ENCODE measurements at places on chromosomes 16 and 17.

DNA sequence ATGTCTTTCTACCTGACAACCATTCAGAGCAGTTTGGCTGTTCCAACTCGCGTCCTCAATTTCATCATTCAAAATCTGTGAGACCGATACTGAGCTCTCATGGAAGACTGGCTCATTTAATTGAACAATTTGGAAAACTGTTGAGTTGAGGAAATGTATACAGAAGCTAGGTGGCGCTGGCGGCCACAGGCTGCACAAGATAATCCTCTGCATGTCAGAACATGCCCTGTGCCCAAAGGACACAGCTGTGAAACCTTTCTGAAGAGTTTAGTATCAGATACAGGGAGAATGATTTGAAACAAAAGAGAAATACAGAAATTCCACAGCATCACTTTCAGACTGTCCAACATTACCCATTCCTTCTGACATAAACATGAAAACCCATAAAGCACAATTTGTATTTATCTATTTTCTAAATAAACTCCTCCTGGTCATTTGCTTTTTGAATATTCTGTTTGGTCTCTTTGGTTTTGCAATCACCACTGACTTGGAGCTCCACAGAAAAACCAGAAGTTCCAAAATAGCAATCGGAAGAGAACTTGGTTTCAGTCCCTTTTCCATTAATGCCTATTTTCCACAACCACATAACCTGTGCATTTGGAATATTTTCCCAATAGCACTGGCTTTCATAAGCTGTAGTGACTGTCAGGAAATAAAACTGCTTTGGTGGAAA, 192.8 kb downstream of the MAP2K6 start:
- peak; percentile 40 for DNase-seq

- DNase-seq, result no peak
Observed at GRCh38 chr17:50677851-50678375, 29.8 kb downstream of the ANKRD40 start.

DNA sequence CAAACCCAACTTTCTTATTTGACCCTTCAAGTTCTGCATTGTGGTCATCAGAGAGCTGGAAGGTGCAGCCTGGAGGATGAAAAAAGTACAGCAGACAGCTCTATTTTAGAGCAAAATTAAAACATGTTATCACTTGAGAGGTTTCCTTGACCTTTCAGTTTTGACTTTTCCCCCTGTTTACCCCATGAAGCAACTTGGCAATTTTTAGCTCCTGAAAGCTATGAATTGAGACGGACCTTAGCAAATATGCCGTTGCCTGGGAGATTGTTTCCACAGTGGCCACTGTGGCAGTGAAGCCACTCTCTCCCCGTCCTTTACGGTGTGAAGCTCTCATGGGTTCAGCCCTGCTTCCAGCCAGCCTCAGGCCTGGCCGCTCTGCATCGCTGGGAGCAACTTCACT, 398.6 kb downstream of the CPPED1 start:
- no peak for DNase-seq

DNA sequence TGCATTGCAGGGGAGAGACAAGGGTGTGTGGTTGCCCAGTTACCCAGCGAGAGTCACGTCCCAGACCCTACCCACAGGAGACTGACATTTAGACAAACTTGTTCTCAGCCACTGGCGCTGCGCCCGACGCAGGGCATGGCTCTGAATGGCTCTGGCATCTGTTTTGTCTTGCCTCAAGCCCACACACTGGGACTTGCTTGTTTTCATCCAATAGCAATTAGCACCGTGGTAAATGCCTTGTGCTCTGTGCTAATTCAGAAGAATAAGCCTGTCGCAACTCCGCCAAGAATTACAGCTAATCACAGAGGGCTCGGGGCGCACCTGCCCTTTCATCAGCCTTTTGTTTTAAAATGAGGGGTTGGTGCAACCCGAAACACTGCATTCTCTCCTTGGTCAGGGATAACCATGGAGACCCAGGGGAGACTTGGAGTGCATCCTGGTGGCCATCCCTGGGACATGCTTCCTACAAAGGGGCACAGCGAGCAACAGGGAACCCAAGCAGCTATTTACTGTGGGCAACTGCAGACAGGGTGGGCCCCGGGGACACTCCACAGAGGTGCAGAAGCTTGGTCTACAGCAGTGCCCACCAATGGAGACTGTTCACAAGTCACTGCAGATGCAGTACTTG, 220.6 kb upstream of the ZFHX3 start:
- DNase-seq, result no peak

GRCh38 chr17:52027620-52028295, 130.8 kb downstream of the CA10 start:
- DNase-seq, result no peak

- DNase-seq, result no peak
Observed at GRCh38 chr16:19073344-19073743, 5.9 kb downstream of the COQ7 start.

DNA sequence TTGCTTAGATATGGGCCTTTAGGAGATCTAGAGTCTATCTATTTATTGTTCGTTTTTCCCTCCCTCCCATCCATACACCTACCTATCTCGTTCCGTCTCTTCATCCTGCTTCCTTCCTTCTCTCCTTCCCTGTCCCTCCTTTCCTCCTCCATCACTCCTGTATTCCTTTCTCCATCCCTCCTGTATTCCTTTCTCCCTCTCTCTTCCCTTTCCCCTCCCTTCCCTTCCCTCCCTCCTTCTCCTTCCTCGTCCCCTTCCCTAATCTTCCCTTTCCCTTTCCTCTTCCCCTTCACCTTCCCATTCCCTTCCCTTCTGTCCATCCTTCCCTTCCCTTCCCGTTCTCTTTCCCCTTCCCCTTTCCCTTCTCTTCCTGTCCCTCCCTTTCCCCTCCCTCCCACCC, 10.6 kb downstream of the GP2 start:
- DNase-seq, result no peak

- no peak for DNase-seq
Observed at GRCh38 chr17:66227212-66228045, 1.8 kb downstream of the APOH start.

GRCh38 chr17:81125573-81126081, 39.7 kb upstream of the PVALEF start:
- no peak for DNase-seq

DNA sequence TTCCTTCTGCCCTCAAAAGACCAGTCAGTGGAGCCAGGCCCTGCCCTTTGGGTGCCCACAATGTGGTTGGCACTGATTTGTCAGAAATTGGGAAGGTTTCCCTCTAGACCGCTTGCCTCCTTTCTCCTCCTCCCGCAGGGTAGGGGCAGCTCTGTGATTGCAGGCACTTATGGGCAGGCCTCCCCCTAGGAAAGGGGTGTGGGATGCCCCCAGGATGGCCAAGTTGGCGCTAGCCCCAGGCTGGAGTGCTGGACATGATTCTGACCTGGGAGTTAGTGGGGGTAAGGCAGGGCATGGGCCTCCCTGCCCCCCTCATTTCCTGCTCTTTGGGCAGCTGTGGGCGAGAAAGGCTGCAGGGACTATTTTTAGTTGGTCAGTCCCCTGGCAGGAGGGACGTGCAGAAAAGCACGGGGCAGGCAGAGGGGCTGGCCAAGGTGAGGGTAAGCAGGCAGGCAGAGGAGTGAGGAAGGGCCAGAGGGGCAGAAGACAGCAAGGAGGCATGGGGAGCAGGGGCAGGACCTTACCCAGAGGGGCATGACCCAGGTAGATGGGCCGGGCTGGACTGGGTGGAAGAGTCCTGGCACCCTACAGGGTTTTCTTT, 3.3 kb downstream of the RARA start:
- peak; percentile 21 for DNase-seq

DNA sequence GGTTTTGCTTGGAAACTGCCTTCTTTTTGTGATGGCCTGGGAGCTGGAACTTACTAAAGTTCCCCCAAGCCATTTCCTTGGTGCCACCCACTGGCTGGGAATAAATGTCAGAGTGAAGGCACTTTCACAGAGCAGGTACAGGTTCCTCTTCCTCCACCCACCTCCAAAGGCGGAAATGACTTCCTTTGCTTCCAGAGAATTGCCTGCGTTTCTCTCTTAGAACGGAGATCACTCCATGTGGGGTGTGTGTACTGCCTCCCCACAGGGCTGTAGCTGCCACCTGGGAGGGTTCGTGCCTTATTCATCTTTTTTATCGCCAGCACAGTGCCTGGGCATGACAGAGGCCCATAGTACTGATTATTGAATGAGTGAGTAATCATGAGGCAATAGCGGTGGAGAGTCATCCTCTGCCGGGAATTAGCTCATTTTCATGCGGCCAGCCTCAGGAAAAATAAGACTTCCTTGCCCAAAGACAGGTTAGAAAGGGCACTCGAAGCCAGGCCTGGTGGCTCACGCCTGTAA, 32.2 kb upstream of the HAS3 start:
- no peak for DNase-seq

GRCh38 chr17:19410875-19411620, at the start of gene RNF112:
Gene RNF112 (plus strand): TSS chr17:19411232. CDS start chr17:19411409, 177 bp downstream.
- no peak for DNase-seq

DNA sequence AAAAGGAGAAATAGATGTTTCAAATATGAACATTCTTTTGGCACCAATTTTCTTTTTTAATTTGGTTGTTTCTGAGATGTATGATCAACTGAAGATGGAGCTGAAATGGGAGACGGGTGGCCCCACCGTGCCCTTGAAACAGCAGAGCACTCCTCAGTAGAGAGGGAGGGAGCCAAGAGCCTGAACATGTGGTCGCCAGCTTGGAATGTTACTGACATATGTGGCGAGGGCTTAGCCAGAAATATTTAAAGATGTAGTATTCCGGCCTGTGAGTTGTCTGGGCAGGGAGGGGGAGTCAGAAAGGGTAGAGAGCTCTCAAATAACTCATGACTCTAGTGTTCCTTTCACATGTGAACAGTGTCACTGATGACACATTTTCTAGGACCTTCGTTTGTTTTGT, 13.3 kb upstream of the MRC2 start:
- DNase-seq, result no peak

DNA sequence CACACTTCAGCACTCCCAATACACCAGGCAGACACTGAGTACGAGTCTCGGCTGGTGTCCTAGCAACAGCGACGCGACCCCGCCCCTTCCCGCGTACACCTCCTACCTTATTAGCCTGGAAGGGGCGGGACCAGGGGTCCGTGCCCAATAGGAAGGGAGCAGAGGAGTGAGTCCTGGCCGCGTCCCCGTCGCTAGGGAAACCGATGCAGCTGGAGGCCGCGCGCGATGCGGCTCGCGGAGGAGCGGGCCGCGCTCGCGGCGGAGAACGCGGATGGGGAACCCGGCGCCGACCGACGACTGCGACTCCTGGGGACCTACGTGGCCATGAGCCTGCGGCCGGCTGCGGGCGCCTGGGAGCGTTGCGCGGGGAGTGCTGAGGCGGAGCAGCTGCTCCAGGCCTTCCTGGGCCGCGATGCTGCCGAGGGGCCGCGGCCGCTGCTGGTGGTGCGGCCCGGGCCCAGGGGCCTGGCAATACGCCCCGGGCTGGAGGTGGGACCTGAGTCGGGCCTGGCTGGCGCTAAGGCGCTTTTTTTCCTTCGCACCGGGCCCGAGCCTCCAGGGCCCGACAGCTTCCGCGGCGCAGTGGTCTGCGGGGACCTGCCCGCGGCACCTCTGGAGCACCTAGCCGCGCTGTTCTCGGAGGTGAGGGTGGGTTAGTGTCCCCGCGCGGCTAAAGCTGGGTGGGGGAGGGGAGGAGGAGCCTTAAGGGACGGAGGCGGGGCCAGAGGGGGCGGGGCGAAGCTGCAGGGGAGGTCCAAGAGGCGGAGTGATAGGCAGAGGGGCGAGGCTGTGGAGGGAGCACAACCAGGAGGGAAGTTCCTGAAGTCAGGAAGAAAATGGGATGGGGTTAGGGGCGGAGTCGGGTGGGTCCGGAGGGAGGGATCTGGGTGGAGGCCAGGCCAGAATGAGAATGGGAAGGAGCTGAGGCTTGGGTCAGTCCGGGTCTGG, at the start of gene DNAH9:
Gene DNAH9 (plus strand): TSS at position 197 of the 948 bp plus-strand sequence. CDS start 29 bp downstream, at position 226.
- DNase-seq, result peak; percentile 94

DNA sequence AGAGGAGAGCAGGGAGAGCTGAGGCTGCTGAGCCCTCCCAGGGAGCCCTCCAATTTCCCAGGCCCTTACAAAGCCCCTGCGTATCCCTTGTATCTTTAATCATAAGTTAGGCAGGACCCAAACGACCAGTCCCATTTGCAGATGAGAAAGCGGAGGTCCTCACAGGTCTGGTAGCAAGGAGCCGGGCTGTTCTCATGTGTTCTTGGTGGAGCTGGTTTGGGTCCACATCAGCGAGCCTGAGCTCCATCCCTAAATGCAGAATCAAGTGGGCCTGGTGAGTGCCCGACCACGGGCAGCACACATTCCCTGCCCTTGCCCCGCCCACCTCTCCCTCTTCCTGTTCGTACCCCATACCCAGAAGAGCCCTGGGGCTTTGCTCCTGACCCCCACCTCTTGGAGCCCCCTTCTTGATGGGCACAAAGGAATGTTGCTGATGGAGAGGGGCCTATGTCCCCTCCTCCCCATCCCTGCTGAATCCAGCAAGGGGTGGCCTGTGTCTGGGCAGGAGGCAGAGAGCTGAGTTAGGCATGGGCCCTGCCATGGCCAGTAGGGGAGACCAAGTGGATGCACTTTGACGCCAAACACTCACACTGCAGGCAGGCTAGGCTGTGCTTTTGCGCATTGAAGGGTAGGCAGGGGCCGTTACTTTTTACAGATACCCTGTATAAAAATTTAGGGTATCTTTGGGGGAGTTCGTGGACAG, 18.3 kb upstream of the ADCY7 start:
- DNase-seq, result no peak

DNA sequence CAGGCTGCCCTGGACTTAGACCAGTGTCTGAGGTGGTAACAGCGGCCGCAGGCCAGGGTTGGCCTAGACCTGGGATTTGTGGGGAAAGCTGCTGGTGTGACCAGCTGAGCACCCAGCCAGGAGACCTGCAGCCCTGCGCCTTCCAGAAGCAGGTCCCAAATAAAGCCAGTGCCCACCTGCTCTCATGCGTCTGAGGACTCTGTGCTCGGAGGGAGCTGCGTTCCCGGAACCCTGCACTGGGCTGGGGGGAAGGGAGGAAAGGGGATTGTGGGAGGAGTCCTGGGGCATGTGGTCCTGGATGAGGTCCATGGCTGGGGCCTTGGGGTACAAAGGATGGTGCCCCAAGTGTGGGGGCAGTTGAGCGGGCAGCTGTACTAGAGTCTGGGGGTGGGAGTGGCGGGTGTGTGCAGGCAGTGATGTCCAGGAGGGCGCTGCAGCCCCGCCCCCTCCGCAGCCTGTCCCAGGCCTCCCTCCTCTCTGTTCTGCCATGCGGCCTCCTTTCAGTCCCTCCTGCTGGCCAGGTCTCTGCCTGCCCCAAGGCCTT, 1.8 kb upstream of the NECAB2 start:
- DNase-seq, result no peak

DNA sequence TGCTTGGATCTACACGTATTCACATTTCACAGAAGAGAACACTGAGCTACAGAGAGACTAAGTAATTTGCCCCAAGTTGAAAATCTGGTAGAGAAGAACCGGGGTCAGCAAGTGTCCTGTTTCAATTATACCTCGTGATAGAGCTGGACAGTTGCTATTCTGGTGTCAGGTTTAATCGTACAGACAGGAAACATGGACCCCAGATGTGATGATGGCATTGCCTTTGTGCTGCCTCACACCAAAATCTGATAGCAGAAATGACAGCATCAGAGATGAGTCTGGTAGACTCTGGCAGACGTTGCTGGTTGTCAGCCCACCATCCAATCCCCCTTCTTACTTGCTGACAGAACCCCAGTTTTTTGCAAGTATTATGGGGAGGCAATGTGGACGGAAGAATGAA, 112.1 kb upstream of the FOXF1 start:
- no peak for DNase-seq
